ENCODE measurements at places on chromosomes 1 and 21.
A peak's percentile ranks its signal among the peaks of the same experiment; 100 is the strongest.

- peak; percentile 97 for DNase-seq
Measured at GRCh38 chr1:109197158-109198042, 16.3 kb upstream of the SARS1 start.

- no peak for DNase-seq
Measured at GRCh38 chr1:221594576-221594975, 147.3 kb downstream of the DUSP10 start.

DNA sequence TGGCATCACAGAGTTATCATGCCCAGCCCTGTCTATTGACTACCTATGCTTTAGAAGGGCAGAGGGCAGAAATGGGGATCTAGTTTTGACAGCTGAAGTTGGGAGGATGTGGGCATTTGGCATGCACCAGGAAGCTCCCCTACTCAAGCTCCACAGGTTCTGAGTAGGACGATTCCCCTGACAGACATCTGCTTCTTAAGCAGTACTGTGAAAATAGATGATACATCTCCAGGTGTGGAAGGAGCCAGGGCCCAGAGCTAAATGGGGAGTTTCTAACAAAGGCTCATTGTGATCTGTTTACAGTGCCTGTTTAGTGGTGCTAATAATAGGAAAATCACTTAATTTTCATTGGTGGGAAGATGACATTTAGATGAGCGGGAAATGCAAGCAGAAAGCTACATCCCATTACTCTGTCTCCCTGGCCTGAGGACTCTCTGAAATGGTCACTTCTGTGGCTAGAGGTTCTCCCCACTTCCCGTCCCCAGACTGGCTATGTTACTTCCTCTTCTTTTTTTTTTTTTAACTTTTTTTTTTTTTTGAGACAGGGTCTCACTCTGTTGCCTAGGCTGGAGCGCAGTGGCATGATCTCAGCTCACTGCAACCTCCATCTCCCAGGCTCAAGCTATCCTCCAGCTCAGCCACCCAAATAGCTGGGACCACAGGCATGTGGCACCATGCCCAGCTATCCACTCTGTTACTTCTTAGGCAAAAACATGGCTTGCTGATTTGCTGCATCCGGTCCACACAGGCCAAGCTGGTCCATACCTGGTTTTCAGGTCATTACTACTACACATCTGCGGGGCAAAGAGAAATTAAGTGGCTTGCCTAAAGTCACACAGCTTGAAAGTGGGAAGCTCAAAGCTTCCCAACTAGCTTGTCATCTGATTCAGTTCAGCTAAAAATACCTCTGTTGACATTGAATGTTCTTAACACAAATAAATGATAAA is 23.2 kb upstream of the CNIH3 start:
- peak; percentile 22 for DNase-seq

DNA sequence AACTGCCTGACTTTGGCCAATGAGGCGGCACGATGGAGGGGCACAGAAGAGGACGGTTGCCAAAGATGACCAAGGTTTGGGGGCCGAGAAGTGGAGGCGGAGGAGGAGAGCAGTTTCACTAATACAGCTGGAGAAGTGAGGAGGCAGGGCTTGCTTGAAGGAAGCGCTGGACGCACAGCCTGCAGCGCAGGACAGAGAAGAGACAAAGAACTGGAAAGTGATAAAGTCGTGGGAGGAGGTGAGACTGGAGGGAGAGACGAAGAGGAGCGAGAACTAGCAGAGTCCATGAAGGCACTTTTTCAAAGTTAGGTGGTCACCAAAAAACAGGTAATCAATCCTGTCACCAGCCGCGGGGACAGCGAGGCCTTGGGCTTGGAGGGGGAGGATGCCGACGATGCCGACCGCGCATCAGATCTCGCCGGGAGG is 771 bp downstream of the PACC1 start:
- peak; percentile 10 for DNase-seq

DNA sequence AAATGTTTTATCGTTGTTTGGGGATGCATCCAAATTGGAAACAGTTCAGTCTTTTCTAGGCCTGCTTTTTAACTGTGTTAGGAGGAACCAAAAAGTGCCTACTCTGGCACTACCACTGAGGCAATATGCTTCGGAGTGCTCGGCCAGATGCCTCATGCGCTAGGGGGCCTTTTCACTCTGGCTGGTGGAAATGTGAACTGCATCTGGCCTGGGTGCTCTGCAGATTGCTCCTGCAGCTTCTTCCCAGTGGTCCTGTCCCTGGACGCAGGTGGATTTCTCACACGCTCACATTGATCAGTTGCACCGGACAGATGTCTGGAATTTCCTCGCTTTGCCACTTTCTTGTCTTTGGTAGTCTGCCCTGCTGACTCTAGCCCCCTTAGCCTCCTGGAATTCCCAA is 330.2 kb upstream of the FMN2 start:
- no peak for DNase-seq

- DNase-seq: peak; percentile 84
Measured at GRCh38 chr1:61496501-61496900, 228.4 kb downstream of the TM2D1 start.

DNA sequence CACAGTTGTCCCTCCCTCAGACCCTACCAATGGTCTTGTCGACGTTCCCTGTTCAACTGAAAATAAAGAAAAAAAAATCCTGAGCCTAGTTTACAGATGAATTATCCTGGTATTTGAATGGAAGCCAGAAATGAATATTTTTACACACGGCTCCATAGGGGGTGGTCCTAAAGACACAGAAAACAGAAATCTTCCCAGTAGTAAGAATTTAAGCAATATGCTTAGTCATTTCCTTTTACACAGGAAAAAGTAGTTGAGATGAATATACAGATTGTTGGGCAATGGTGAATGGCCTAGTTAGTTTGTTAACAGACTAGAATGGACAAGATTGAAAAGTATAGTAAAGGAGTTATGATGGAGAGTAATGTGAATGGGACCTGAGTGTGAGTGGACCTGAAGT is 67.4 kb downstream of the RGS18 start:
- DNase-seq: peak; percentile 24

- DNase-seq: no peak
Measured at GRCh38 chr1:84271441-84272151, 29.9 kb upstream of the SAMD13 start.

All from RWPE1 (cell line).